ENCODE measurements at places on chromosomes 2 and 18.

- DNase-seq: no peak
Measured at GRCh38 chr2:10546975-10547391, 98.9 kb upstream of the ODC1 start.

GRCh38 chr2:167264380-167264779 is 376.1 kb downstream of the XIRP2 start:
- peak; percentile 59 for DNase-seq

DNA sequence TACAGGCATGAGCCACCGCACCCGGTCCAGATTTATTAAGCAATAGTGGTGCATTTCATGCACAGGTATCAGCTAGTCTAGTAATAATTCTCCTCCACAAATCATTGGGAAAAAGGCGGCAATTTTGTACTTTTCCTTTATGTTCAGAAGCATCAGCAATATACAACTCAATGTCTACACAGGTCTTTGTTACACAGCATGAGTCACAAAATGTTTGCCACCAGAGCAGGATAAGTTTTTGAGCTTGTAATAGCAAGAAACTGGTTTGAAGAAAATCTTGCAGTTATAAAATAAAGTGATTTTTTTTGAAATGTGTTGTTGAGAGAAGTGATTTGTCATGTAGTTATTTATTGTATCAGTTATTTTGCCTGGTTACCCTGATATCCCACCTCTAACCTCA is 4.8 kb upstream of the ITPRIPL1 start:
- no peak for DNase-seq

DNA sequence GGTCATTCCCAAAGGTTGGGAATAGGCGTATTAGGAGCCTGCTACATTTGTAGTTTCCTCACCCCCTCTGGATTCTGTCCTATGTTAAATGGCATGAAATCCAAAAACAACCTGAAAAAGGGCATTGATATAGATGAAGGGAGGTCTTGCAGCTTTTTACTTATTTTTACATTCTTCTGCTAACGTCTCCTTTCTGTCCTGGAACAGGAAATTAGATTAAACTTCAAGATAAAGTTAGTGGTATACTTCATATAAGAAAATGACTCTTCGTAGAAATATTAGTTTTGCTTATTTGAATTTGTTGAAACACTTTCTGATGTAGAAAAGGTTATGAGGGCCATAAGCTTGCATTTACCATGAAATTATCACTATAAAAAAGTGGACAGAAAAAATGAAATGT is 694.5 kb downstream of the ADCYAP1 start:
- DNase-seq: no peak

DNA sequence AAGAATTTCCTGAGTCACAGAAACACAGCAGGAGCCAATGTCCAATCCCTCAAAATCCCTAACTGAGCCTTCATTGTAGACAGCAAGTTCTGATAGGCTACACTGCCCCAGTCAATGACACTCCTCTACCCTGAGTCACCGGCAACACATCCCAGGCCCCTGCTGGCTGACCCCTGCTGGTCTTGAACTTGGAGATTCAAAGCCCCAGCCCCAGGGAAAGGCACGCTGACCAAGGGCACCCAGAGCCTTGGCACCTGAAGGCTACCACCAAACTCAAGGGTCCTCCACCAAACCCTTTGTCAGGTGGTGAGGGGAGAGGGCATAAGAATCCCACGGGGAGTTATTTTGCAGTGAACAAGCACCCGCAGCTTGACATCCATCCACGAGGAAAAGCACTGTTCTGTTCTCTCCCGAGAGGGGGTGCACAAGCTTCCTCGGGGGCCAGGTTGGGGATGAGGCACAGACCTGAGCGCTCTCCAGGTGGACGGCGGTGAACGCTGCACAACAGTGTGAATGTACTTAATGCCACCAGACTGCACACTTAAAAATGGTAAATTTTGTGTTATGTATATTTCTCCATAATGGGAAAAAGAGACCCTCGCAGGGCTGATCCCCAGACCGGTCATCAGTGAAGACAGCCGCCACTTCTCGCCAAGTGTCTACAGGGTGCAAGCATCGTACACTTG is 46.9 kb downstream of the TFCP2L1 start:
- no peak for DNase-seq

GRCh38 chr18:46411867-46412690 is 244.9 kb downstream of the LOXHD1 start:
- DNase-seq: no peak

Data from HT-29 (cell line).